ENCODE measurements at places on chromosomes 13 and 19.
A peak's percentile ranks its signal among the peaks of the same experiment; 100 is the strongest.

DNA sequence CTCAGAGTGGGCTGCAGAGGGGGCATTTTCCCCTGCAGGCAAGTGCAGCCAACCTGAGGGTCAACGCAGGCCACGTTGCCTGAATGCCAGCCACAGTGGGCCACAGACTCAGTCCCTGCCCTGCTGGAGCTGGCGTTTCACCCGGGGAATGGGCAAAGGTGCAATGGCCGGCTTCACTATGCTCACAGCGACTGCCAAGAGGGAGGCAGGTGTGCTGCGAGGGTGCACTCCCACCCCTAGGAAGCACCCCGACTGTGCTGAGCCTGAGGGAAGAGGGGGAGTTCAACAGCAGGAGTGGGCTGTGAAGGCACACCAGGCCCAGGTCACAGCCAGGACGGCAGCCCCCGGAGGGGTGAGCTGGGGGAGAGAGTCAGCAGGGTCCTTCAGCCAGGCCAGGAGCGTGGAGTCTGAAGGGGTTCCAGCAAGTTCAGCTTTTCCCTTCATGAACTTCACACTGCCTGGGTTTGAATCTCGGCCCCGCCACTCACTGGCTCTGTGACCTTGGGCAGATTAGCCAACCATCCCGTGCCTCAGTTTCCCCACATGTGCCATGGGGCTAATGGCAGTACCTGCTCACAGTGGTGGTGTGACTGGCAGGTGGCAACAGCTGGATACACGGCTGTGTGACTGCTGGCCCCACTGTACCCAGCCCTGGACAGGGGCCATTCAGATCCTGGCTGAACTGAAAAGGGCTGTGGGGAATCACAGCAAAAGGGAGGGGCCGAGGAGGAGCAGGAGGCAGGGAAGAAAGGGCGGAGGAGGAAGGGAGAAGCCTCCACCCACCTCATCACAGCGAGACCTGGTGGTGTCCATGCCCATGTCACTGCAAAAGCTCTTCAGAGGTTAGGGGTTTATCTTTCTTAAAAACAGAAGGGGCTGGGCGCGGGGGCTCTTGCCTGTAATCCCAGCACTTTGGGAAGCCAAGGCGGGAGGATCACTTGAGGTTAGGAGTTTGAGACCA, 7.6 kb downstream of the TRAPPC6A start:
- DNase-seq, result no peak

DNA sequence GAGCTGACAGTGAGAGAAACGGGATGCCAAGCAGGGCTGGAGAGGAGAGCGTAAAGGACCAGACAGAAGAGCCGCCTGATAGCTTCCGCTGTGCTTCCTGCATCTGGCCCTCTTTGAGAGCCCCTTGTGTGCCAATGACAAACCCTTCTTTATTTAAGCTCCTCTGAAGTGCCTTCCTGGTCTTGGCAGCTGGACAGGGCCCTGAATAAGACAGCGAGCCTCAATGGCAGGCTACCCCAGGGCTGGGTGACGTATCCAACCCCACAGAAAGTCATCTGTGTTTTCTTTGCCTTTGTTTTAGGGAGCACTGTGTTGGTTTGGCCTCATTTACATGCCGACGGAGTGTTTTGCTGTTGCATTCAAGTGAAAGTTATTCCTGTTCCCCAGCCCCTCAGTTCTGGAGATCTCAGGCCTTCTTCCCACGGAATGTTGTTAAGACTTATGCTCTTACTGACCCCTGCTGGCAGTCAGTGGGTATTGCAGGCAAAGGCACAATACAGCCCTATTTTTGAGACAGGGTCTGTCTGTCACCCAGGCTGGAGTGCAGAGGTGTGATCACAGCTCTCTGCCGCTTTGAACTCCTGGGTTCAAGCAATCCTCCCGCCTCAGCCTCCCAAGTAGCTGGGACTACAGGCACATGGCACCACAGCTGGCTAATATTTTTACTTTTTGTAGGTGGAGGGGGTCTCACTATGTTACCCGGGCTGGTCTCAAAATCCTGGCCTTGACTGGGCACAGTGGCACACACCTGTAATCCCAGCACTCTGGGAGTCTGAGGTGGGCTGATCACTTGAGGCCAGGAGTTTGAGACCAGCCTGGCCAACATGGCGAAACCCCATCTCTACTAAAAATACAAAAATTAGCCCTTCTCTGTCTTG, 16.8 kb downstream of the CCL25 start:
- peak; percentile 97 for DNase-seq

DNA sequence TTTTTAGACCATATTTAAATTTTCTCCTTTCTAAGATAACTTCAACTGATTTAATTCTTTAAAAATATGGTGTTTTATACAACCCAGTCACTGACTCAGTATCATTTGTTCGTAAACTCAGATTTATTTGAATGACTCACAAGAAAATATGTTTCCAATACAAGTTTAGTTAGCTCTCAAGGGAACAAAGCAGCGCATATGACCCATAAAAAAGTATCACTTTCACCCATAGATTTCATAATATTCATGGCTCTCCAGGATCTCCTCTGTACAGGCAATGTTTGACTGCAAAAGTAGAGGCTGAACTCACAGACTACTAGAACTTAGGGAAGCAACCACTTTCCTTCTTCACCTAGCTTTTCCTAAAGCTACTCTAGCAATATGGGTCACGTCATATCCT, 405.6 kb upstream of the PCDH9 start:
- DNase-seq, result no peak

GRCh38 chr19:41323023-41323422, 13.1 kb downstream of the CCDC97 start:
- no peak for DNase-seq

DNA sequence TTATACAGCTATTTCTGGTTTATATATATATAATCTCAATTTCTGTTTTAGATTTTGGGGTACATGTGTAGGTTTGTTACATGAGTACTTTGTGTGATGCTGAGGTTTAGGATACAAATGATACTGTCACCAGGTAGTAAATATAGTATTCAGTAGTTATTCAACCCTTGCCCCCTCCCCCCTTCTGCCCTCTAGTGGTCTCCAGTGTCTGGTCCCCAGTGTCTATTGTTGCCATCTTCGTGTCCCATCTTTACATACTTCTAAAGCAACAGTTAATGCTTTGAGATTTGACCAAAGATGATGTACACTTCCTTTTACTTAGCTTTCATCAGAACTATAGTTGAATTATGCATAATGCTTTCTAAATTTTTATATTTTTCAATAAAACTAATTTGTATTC, 1623.4 kb upstream of the PRR20A start:
- DNase-seq, result no peak

DNA sequence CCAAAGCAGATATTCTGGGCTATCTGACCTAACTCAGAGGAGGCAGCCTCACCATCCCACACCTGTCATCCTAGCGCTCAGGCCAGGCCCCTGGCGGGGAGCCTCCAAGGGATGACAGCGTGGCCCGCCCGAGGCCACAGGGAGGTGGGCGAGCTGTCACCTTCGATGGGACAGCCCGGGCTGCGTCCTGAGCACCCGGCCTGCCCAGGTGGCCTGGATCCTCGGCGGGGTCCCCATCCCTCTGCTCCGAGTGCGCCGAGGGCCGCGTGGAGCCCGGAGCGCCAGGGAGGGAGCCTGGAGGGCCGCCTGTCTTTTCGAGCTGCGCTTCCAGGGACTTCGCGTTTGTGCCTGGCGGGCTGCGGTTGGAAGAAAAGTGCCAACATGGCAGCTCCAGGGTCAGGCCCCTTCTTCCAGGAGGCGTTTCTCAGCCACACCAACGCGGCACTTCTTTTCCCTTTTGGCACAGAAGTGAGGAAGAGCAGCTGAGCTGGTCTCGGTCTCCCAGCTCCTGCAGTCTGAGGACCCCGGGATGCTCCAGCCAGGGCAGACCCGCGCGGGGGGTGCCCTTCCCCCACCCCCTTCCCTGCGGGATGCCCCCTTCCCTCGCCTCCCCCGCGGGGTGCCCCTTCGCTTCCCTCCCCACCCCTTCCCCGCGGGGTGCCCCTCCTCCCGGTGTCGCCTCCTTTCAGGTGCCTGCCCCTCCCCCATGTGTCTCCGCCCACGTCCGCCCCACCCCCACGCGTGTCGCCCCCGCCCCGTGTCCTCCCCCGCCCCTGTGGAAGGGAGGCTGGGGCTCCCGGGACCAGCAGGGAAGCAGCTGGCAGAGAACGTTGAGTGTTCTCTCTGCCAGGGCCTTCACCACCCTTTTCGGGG, 42.3 kb downstream of the GJA3 start:
- DNase-seq, result no peak

GRCh38 chr13:98557937-98558792, 18.7 kb downstream of the STK24 start:
- DNase-seq, result no peak

DNA sequence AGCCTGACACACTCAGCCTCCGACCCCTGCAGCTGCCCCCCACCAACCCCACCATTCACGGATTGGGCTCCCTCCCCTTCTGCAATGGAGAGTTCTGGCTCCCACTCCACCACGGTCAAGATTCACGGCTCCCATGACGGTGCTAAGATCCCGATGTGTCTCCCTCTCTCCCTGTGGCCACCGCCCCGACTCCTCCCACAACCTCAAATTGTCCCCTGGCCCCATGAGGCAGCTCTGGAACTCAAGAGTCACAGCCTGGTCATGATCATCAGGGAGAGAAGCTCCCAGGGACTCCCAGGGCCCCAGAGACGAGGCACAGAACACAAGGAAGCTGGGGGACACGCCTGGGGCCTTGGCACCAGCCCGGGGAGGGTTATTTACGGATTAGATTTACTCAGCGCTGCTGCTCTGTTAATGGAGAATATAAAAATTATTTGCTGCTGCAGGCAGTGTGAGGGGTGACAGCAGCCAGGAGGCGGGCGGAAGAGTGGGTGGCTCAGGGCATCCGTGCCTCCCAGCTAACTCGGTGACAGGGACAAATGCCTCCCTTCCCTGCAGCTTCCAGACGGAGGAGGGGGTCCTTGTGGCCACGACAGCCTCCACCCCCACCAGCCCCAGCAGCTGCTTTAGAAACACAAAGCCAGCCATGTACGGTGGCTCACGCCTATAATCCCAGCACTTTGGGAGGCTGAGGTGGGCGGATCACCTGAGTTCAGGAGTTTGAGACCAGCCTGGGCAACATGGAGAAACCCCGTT, 184.2 kb downstream of the PTPRS start:
- DNase-seq, result no peak

All from NCI-H2029 treated with DMSO at 0.1 percent for 48 hours (cell line).